ENCODE measurements at places on chromosomes 1 and 21. TPM values are rescaled to one million over a fixed set of nuclear protein-coding genes. Genes with fewer than 3 reads are reported as not detected.

RNPC3 gene
- 6.5 TPM for total RNA-seq

CCDC27 gene
- not detected for total RNA-seq

MYBPH gene
- total RNA-seq: 2.8 TPM

CATSPERE gene
- 0.11 TPM for total RNA-seq

KLHDC8A gene
- not detected for total RNA-seq
